ENCODE measurements at places on chromosomes 1 and 21. TPM values are rescaled to one million over a fixed set of nuclear protein-coding genes. Genes with fewer than 3 reads are reported as not detected.

DNA sequence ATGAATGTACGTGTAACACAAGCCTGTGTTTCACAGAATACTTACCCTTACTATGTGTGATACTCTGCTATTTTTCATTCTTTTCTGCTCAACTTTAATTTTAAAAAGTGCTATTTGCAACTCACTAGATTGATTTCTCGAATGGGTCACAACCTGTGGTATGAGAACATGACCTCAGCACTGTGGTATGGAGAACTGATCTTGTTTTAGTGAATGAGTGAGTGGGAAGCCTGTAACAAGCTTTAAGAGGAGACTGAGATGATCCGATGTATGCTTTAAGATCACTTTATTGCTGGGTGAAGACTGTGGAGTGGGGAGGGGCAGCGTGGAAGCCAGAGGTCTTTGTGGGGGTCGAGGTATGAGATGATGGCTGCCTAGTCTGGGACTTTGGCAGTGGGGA lies 21.6 kb downstream of the MECR start:
- no peaks in the 10 kb centered on the region for H3K4me1 ChIP-seq
- no peaks in the 10 kb centered on the region for H3K27me3 ChIP-seq
- H3K4me3 ChIP-seq = no peak overlapping the region
- peaks cover 6% of the 10 kb centered on the region for H3K36me3 ChIP-seq
- H3K27ac ChIP-seq = no peak overlapping the region
- DNase-seq = no peak

DNA sequence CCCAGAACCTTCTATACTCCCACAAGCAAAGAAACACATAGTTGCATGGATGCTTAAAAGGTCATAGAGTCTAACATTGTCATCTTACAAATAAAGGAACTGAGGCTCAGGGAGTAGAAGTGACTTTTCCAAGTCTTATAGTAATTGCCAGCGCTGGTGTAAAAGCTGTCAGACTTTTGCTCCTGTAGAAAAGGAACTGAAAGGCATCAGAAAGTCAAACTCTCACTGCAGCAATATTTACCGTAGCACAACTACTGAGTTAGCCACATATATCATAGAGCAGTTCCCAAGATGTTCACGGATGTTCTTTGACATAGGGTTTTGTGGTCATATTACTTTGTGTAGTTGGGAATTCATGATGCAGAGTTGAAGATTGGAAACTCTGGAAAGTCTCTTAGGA lies 16.6 kb upstream of the USP24 start:
- H3K36me3 ChIP-seq = no peaks in the 10 kb centered on the region
- DNase-seq = no peak
- no peaks in the 10 kb centered on the region for H3K27me3 ChIP-seq

The SYTL1 gene
- 5.9 TPM for polyA plus RNA-seq

DNA sequence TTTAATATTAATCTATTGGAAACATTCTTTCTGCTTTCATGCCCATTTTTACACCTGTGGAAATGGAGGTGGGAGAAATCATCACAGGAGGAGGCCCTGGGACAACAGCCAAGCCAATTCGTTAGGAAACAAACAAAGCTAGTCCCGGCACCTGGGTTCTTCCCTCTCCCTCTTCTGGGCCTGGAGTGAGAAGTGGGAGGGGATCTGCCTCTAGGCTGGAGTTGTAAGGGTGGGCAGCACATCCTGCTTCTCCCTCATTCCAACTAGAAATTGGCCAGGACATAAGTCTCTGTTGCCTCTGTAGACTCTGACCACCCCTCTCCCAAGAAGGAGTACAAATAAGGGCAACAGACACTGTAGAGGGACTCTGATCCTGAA lies 20.2 kb upstream of the ERO1B start:
- H3K4me1 ChIP-seq = no peaks in the 10 kb centered on the region
- H3K4me3 ChIP-seq = no peak overlapping the region
- no peaks in the 10 kb centered on the region for H3K27me3 ChIP-seq
- no peaks in the 10 kb centered on the region for H3K36me3 ChIP-seq
- no peak for DNase-seq

DNA sequence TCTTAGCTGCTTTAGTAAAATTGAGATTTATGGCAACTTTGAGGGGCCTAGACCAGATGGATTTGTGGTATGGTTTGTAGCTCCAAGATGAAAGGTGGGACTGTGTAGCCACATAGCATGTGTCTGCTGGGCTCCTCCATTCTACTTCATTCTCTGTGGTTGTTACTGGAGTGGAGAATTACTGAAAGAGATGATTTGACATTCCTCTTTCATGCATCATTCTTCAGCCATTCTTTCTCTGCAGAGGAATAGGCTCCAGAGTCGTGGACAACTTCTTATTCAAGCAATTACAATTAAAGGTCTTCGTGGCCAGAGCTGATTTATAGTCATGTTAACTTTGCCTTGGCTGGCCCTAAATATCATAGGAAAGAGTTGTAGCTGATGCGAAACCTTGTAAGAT lies 328.9 kb downstream of the PAPPA2 start:
- DNase-seq = no peak
- H3K36me3 ChIP-seq = no peaks in the 10 kb centered on the region
- no peak overlapping the region for H3K4me3 ChIP-seq
- H3K27me3 ChIP-seq = no peaks in the 10 kb centered on the region
- H3K27ac ChIP-seq = no peak overlapping the region
- no peaks in the 10 kb centered on the region for H3K4me1 ChIP-seq

DNA sequence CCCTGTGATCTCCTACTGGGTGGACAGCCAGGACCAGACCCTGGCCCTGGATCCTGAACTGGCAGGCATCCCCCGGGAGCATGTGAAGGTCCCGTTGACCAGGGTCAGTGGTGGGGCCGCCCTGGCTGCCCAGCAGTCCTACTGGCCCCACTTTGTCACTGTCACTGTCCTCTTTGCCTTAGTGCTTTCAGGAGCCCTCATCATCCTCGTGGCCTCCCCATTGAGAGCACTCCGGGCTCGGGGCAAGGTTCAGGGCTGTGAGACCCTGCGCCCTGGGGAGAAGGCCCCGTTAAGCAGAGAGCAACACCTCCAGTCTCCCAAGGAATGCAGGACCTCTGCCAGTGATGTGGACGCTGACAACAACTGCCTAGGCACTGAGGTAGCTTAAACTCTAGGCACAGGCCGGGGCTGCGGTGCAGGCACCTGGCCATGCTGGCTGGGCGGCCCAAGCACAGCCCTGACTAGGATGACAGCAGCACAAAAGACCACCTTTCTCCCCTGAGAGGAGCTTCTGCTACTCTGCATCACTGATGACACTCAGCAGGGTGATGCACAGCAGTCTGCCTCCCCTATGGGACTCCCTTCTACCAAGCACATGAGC lies 17.2 kb upstream of the SLC25A44 start:
- no peaks in the 10 kb centered on the region for H3K36me3 ChIP-seq
- H3K4me3 ChIP-seq = no peak overlapping the region
- no peaks in the 10 kb centered on the region for H3K27me3 ChIP-seq
- H3K4me1 ChIP-seq = peaks cover 3% of the 10 kb centered on the region

DNA sequence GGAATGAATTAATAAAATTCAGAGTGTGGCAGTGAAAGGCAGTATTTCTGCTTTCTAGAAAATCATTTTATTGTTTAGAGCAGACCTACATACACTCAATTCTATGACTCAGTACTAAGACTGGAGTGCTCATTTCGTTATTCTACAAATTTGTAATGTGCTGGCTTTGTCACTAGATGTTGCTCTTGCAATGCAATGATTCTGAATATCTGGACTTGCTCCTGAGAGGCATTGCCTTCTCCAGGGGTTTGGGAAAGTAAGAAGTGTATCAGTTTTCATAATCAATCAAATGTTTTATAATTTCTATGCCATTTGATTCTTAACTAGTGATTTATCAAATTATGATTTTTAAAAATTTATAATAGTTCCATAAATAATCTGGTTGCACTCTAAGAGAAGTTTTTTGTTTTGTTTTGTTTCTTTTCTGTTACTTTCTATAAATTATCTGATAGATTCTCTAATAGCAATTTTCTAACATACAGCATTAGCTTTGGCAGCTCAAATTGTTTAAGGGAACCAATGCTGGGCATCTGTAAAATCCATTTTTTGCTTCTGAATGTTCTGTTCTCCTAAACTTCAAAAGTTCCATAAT lies 280.5 kb upstream of the SGIP1 start:
- no peaks in the 10 kb centered on the region for H3K4me1 ChIP-seq
- no peak overlapping the region for H3K4me3 ChIP-seq
- no peak overlapping the region for H3K27ac ChIP-seq

DNA sequence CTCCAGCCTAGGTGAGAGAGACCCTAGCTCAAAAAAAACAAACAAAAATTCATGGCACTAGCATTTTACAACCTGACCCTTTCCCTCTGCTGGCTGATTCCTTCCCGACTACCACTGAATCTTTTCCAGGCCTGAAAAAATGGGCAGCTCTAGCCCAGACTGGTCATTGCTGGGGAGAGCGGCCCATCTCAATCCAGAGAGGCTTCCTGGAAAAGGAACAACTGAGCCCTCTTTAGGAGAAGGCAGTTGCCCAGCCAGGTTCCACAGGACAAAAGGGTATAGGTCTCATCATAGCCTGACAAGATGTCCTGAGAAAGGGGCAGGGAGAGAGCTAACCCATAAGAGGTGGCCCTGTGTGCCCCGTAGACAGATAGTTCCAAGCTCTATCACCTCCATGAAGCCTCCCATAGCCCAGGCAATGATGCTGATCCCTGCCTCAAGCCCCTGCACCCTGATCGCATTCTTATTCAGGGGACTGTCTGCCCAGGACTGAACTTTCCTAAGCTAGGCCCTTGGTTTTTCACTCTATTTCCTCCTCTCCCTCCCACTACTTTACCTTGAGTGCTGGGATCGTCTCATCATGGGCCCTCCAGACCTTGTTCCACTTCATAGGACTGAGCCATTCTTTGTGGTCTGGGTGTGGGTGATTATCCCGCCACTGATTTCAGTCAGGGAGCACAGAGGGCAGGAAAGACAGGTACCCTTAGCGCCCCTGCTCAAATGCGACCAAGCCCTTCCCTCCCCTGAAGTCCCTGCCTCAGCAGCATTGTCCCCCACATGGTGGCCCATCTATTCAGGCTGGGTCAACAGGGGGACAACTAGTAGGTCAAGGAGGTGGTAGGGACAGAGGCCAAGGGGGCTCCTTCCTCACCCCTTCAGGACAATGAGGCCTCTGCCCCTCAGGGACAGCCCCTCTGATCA lies 18.2 kb downstream of the RHBG start:
- no peak overlapping the region for H3K4me3 ChIP-seq
- no peak overlapping the region for H3K27ac ChIP-seq
- no peaks in the 10 kb centered on the region for H3K36me3 ChIP-seq

DNA sequence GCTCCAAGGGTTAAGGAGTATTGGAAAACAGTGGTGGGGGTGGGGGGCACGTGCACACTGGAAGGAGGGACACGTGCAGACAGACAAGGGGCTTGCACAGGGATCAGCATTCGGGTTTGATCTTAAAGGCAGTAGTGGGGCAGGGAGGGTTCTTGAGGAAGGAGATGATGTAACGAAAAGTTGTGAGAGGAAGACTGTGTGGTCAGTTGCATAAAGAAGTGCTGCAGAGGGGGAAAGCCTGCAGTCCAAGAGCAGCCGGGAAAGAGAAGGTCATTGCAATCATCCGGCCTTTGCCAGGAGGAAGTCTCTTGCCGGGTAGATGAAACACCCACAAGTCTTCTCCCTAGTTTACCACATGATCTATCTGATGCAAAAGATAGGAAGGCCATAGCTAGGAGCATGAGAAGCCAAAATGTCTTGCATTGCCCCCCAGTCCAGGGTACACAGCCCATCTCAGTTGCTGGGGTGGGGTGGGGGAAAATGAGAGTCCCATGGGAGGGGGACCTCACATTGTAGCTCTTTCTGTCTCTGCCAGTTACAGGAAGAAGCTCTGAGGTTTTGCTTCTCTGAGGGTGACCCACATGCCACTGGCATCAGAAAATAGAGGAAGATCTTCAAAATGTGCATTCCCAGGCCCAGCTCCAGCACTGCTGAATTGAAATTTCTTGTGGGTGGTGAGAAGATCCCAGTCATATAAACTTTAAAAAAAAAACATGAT lies 202.5 kb upstream of the RAB4A start:
- H3K27me3 ChIP-seq = no peaks in the 10 kb centered on the region
- H3K36me3 ChIP-seq = no peaks in the 10 kb centered on the region
- DNase-seq = no peak
- H3K4me3 ChIP-seq = no peak overlapping the region

The GNAT2 gene
- polyA plus RNA-seq = not detected

The C1orf94 gene
- polyA plus RNA-seq = not detected

The TNFRSF25 gene
- polyA plus RNA-seq = 7.6 TPM

The FAM167B gene
- 84.8 TPM for polyA plus RNA-seq

The DMRTB1 gene
- polyA plus RNA-seq = not detected

DNA sequence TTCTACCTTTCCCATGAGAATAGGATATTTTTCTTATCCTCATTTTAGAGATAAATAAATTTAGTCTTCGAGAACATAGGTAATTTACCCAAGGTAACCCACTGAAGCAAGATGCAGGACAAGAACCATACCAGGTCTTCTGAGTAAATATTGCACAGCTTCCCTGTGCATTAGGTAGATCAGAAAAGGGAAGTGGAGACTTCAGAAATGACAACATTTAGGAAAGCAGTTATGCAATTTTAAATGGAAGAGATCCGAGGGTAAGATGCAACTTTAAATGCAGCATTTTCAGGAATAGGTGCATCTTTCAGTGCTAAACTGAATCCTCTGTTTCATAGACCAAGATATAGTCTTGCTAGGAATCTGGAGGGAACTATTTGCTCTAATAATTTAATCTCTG lies 206.4 kb upstream of the SGIP1 start:
- no peak overlapping the region for H3K4me3 ChIP-seq
- no peaks in the 10 kb centered on the region for H3K36me3 ChIP-seq
- H3K27me3 ChIP-seq = no peaks in the 10 kb centered on the region
- DNase-seq = no peak
- no peak overlapping the region for H3K27ac ChIP-seq

DNA sequence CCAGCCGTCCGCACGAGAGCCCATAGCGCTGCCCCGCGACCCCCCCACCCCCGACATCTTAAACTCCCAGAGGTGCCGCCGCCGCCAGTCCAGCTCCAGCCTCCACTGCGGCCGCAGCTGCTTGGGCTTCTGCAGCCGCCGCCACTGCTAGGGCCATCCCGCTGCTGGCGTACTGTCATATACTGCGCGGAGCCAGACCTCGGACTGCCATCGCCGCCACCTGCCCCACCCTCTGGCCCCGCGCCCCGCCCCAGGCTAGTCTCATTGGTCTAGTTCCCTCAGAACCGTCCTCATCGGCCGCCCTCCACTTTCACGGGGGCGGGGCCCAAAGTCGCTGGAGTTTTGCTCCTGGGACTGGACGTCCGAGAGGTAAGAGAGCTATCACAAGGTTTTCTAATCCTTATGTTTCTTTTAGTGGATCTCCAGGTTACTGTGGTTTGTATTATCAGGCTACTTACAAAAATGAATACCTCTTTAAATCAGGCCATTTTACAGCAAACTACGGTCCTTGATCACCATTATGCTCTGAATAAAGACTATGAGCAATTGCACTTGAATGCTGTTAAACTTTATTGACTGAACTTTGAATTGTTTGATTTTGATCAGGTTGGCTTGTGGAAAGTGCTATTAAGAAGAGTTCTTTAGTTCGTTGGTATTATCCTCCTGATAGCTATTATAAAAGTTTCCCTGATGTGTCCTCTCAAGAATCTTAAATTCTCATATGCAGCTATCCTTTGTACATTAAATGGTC lies 2.8 kb upstream of the CD1D start:
- peak; percentile 92 for DNase-seq
- H3K36me3 ChIP-seq = no peaks in the 10 kb centered on the region
- H3K27ac ChIP-seq = no peak overlapping the region
- no peaks in the 10 kb centered on the region for H3K4me1 ChIP-seq
- peak overlapping the region; percentile 12 for H3K4me3 ChIP-seq
- no peaks in the 10 kb centered on the region for H3K27me3 ChIP-seq
